ENCODE measurements at places on chromosomes 4 and X.

DNA sequence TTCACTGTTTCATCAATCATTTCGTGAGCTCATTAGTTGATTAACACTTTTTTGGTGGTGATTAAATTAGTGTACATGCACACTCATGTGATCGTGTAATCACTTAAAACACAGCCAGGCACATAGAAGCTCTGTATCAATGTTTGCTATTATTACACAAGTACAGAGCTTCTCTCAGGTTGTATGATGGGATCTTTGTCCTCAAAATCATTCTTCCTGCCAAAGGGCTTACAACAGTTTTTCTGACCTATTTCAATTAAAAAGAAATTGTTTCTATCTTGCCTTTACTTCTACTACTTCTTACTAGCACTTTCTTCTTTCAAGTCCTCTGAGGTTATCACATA is 145.1 kb downstream of the AMELX start:
- no peak for DNase-seq

- DNase-seq = no peak
Measured at GRCh38 chrX:129565046-129565650, 25.1 kb downstream of the OCRL start.

- no peak for DNase-seq
Measured at GRCh38 chrX:83521905-83522304, 13.8 kb downstream of the POU3F4 start.

DNA sequence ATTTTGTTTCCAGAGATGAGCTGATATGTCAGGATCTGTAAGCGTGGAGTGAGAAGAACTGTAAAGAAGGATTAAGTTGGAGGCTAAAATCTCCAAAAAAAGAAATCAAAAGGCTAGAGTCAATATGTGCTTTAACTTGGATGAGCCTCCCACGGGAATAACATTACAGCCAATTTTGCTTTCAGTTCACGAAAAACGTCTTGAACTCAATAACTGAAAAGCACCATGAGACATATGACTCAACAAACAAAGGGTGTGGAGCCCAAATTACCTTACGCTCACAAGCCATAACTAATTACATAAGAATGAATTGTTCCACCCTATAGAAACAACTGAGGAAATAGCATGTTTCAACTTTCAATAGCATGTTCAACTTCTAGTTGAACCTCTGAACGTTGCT is 22.3 kb downstream of the TMPRSS11D start:
- no peak for DNase-seq

GRCh38 chr4:176439611-176440010 is 119.8 kb downstream of the SPCS3 start:
- DNase-seq = no peak

DNA sequence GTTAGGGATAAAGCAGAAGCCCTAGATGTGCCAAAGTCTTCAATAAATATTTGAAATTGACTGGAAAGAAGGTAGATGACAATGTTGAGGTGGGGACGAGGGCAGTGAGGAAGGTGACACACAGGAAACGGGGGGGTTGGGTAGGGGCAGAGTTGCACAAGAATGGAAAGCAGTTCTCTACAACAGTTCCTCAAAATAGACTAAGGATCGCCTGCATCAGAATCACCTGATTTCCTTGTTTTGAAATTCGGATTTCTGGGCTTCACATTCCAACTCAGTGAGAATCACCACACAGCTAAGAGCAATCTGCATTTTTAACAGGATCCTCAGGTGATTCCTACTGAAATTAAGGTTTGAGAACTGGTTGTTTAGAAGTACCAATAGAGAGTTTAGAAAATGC is 70.6 kb downstream of the ARFIP1 start:
- DNase-seq = peak; percentile 5

GRCh38 chr4:122959981-122960610 is 37.7 kb upstream of the NUDT6 start:
- DNase-seq = no peak

- no peak for DNase-seq
Measured at GRCh38 chr4:157795495-157795894, 377.3 kb downstream of the GASK1B start.

DNA sequence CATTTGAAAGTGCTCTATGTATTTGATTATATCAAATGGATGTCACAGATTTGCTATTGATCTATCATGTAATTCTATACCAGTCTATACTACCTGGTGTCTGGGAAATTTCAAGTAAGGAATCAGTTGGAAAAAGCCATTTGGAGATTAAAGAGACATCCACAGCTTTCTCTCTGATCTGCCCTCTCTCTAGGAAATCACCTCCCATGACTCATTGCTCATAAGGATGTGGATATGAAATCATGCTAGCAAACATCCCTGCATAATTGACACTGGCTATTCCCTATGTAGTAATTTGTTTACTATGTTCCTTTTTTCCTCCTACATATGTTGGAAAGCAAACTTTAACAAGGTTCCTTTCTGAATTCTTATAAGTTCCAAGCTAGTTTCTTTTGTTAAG is 94.3 kb downstream of the TEX13A start:
- DNase-seq = no peak

GRCh38 chrX:31240982-31241381 is 169.1 kb upstream of the FTHL17 start:
- DNase-seq = no peak

GRCh38 chr4:77681792-77682191 is 76.2 kb downstream of the CXCL13 start:
- DNase-seq = no peak

- no peak for DNase-seq
Measured at GRCh38 chr4:64559571-64559970, 150.3 kb upstream of the TECRL start.

- no peak for DNase-seq
Measured at GRCh38 chr4:160492181-160492580, 1389.3 kb downstream of the RAPGEF2 start.

GRCh38 chr4:2064276-2064991 is 5.3 kb downstream of the NAT8L start:
- no peak for DNase-seq

GRCh38 chrX:30576881-30577280 is 685 bp downstream of the TASL start:
- DNase-seq = no peak

DNA sequence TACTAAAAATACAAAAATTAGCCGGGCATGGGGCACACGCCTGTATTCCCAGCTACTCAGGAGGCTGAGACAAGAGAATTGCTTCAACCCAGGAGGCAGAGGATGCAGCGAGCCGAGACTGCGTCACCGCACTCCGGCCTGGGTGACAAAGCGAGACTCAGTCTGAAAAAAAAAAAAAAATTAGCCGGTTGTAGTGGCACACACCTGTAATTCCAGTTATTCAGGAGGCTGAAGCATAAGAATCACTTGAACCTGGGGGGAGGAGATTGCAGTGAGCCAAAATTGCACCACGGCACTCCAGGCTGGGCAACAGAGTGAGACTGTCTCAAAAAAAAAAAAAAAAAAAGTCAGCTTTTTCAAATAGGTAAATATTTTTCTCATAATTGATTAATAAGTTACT is 71.9 kb downstream of the WDFY3 start:
- no peak for DNase-seq

GRCh38 chr4:179976777-179977176 is 2266.4 kb upstream of the TENM3 start:
- DNase-seq = no peak

DNA sequence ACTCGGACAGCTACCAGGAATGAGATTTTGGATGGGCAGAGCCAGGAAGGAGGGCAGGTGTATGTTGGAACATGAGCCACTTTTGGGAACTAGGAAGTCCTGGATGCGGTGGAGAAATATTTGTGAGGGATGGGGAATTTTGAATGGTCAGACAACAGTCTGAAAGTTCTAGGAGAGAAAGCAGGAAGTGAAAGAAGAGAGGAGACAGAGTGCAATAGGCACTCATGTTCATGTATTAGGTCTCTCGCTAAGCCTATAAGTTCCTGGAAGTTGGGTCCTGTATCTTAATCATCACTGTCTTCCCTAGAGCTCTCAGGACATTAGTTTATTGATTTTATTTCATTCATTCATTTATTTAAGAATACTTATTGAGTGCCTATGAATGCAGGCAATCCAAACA is 65.7 kb upstream of the CITED1 start:
- DNase-seq = no peak

GRCh38 chr4:85659610-85660218 is 184.8 kb downstream of the ARHGAP24 start:
- DNase-seq = no peak

GRCh38 chrX:106780664-106781377 is 21.7 kb upstream of the TBC1D8B start:
- no peak for DNase-seq

- DNase-seq = no peak
Measured at GRCh38 chr4:46844325-46844917, 64.6 kb downstream of the COX7B2 start.

DNA sequence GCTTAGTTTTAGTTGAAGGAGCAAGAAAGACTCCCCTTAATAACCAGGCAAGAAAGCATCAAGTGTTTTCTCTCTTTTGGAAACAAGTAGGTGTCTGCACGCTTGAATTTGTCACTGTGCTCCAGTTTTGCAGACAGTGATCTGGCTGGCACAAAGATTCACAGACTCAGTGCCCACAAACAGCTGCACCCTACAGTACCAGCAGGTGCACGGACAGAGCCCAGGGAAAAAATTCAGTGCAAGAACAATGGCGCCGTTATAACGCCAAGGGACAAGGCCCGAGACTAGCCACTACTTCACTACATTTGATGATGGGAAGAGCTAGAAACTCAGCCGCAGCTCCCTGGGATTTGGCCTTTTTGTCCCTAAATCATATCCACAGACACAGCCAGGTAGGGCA is 56.0 kb downstream of the ZNF827 start:
- no peak for DNase-seq

DNA sequence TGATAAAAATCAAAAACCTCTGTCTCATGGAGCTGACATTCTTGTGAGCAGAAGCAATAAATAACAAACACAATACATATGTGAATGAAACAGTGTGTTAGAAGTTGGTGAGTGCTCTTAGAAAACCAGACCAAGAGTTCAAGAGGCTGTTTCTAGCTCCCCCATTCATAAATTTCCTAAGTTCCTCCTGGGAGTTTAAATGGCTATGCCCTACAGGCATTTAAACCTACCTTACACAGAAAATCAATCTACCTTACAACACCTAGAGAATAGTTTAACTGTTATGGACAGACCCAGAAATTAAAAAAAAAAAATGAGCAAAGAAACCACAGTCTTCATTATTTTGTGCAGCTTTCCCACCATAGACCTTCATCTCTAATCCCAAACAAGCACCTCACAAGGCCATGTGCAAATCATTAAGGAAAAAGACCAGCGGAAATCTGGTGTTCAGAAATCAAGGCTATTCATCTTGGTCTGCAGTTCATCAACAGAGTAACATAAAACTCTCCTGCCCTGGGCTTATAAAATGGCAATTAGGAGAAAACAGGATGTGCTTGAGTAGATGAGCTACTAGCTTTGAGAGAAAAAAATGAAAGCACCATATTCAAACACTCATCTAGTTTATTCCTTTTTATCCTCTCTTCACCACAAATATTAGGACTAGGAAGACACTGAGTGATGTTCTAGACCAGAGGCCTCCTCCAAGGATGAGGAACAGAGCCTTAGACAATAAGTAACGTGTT is 147.2 kb downstream of the SHROOM3 start:
- no peak for DNase-seq

DNA sequence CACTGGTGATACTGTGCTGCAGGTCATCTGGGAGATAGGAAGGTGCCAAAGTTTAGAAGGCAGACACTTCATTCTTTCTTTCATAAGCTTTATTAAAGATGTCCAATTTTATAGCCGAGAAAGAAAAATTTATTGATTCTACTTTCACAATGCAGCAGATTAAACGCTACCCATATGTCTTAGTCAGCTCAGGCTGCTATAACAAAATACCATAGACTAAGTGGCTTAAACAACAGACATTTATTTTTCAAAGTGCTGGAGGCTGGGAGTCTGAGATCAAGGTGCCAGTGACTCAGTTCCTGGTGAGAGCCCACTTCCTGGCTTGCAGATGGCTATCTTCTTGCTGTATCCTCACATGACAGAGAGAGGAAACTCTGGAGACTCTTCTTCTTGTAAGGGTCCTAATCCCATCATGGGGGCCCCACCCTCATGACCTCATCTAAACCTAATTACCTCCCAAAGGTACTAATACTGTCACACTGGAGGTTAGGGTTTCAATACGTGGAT is 33.4 kb upstream of the KLHL34 start:
- no peak for DNase-seq

- no peak for DNase-seq
Measured at GRCh38 chr4:11469650-11470437, 41.1 kb upstream of the HS3ST1 start.

- no peak for DNase-seq
Measured at GRCh38 chr4:81876106-81876505, 404.4 kb upstream of the RASGEF1B start.

GRCh38 chr4:176393306-176394013 is 73.7 kb downstream of the SPCS3 start:
- DNase-seq = no peak

DNA sequence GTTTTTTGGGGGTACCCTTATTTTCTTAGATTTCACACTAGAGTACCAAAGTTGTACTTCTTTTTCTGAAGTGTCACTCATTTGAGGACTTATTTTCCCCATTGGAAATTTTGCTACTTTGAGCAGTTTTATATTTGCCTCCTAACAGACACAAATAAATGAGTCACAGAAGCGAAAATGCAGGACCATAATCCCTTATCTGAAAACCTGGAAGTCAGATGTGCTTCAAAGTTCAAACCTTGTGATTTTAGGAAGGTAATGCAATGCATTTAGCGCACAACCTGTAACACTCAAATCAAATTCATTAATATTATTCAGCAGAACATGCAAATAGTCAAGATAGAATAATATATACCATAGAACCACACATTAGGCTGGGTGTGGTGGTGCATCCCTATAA is 6.9 kb downstream of the RELL1 start:
- no peak for DNase-seq

DNA sequence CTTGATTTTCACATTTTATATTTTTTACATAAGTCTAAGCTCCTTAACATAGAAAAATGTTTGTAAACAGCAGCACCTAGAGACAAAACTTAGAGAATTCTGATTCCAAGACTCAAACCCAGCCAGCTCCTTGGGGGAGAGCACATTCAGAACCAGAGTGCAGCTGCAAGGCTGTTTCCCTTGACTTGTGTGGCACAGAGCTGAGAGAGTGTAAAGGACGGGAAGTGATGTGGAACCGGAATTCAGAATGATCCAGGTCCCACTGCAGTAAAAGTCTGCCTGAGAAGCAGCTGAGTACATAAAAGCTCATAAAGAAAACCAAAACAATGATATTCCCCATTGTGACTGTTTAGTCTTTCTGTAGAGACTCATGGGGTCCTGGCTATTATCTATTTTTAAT is 713.8 kb downstream of the RAB28 start:
- DNase-seq = no peak

GRCh38 chr4:78654807-78655206 is 103.2 kb downstream of the ANXA3 start:
- no peak for DNase-seq

DNA sequence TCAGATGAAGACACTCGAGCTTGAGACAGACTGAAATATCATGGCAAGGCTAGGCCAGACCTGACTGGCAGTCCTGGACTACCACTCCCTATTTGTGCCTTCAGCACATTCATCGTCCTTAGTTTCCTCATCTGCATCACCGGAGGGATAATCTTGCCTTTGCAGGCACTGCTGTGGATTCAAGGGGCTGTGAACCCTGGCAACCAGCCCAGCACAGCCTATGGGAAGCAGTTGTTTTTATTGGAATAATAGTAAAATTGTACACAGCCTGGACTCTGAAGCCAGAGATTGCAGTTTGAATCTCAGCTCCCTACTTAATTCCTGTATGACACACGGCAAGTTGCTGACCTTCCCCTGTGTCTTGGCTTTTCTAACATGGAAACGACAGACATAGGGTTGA is 161.0 kb downstream of the NSUN7 start:
- no peak for DNase-seq

- no peak for DNase-seq
Measured at GRCh38 chr4:100081491-100081890, 108.8 kb downstream of the DDIT4L start.

- DNase-seq = no peak
Measured at GRCh38 chr4:85783483-85783882, 308.5 kb downstream of the ARHGAP24 start.
